ENCODE measurements at places on chromosomes 2 and 18.
A peak's percentile ranks its signal among the peaks of the same experiment; 100 is the strongest.

- peak; percentile 81 for DNase-seq
Observed at GRCh38 chr18:26621161-26622026, 73.0 kb upstream of the KCTD1 start.

- peak; percentile 10 for DNase-seq
Observed at GRCh38 chr2:234348081-234348480, 148.8 kb downstream of the ARL4C start.

DNA sequence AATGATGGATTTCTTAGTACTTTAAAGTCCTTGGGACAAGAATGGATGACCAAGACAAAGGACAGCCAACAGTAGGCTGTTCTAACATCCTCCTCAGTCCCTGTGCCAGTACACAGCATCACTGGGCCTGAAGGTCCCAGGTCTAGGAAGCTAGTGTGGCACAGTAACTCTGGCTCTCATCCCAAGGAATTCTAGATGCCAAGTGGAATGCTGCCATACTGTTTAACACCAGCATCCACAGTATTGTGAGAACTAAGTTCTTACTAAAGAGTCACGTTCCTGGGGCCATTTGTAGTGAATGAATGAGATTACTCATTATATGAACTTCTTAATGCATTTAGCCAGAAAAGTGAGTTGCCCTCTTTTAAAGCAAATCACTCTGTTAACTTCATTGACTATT lies 68.2 kb upstream of the LYPD1 start:
- DNase-seq = no peak

GRCh38 chr2:207819839-207820784 lies 50.4 kb upstream of the FZD5 start:
- DNase-seq = no peak

DNA sequence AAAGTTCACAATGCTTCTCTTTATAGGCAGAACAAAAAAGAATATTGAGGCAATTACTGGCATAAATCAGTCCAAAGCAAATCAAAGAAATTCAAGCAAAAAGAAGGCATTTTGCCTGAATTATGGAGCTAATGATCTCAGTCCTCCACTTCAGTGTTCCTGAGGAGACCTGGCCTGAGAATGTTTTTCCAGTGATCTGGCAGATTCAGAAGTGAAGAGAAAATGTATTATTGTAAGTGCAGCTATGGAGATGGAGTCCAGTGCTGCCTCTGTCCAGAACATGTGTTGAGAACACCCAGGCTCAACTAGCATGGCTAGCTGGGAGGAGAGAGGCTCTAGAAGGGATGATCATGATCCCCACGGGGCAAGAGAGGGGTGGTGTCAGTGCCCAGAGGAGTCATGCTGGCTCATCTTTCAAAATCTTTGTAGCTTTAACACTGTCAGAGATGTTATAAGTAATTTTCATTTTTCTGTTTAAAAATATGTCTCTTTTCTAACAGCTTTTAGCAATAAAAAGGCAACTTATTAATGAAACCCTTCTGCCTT lies 367.0 kb upstream of the RAB12 start:
- no peak for DNase-seq

DNA sequence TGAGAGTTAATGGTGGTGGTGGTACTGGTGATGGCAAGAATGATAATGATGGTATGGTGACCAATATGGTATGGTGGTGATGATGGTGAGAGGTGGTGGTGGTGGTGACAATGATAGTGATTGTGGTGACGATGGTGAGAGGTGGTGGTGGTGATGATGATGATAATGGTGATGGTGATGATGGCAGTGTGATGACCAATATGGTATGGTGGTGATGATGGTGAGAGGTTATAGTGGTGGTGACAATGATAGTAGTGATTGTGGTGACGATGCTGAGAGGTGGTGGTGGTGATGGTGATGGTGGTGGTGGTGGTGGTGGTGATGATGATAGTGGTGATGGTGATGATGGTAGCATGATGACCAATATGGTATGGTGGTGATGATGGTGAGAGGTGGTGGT lies 169.2 kb downstream of the GBX2 start:
- DNase-seq = no peak

DNA sequence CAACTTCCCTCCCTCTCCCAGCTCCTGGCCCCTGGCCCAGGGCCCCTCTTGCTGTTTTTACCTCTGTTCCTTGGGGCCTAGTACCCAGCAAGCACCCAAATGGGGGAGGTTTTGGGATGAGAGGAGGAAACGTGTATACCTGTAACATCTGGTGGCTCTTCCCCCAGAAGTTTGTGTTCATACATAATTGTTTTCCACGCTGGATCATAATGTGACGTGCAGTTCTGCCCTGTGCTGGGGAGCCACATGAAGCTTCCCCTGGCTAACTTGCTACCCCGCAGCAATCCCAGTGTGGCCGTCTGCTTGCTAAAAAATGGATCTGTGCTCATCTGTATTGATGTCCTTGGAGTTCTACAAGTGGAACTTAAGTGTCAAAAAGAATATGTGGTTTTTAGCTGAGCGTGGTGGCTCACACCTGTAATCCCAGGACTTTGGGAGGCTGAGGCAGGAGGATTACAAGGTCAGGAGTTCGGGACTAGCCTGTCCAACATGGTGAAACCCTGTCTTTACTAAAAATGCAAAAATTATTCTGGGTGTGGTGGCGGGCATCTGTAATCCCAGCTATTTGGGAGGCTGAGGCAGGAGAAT lies 36.5 kb downstream of the ANO7 start:
- DNase-seq = no peak

- no peak for DNase-seq
Observed at GRCh38 chr2:29117636-29118303, 2.6 kb downstream of the CLIP4 start.

All from hematopoietic multipotent progenitor cell treated with erythropoietin and hydrocortisone succinate and interleukin-3 and kit ligand, for 6 days (in vitro differentiated cells).